ENCODE measurements at places on chromosomes 5 and 9.

GRCh38 chr5:180718810-180719453, 20.9 kb downstream of the OR2Y1 start:
- DNase-seq: peak; percentile 17

- DNase-seq: no peak
These were observed 85.6 kb downstream of the FBXW11 start for GRCh38 chr5:171920765-171921391.

GRCh38 chr9:17004500-17004899, 130.3 kb upstream of the CNTLN start:
- no peak for DNase-seq

DNA sequence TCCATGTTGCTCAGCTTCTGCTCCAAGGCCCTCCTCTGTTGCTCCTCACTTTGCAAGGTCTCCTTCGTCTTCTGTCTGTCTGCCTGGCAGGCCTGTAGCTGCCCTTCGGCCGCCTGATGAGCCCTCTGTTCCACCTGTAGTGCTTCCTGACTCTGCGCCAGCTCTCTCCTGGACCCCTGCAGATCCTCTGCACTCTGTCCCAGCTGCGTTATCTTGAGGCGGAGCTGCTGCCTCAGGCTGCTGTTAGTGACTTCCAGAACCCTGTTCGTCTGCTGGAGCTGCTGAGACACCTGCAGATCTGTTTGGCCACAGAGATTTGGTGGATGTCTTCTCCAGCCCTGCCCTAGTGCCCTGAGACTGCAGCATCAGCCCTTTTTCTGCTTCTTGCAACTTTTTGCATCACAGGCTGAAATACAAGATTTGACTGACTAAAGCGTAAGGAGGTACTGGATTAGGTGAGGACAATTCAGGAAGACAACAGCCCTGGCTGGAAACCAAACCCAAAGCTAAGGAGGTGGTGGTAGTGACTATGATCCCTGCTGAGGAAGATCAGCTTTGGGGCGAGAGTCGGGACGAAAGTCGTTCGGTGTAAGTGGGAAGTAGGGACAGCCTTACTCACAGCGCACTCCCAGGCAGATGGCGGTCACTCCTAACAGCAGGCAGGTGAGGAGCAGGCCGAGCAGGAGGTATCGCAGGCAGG, 2.1 kb downstream of the CD72 start:
- no peak for DNase-seq

DNA sequence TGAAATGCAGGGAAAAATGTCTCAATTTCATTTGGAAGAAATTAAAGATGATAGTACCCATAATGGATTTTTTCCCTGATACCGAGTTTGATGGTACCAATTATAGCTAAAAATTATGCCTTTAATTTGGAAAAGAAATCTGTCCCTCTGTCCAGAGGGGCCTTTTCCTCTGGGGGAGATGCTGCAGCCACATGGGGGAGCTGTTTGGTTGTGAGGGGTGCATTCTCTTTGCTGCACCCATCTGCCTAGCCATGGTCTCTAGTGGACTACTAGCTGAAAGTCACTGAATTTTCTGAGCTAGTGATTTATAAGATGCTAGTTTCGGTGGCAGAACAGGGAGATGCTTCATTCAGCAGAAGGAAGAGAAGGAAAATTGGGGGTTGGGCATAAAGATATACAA, 9.6 kb downstream of the SEC61B start:
- no peak for DNase-seq

DNA sequence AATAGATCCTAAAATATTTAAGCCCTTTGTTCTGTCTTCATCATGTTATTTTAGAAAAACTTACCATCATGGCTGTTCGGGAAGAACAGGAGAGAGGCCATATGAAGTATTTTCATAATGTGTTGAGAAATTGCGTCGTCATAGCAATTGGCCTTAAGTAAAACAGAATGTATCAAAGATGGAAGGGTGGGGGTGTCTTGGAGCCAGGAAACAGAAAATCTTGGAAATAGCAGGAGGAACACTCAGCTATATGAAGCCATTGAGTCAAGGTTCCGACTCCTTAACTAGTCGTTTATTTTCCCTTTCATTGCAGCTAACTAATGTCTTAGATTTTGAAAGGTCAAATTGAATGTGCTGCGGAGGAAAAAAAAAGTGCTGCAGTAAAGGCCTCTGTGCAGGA, 1.3 kb downstream of the SPTAN1 start:
- no peak for DNase-seq
